Right hindlimb (tissue), 1 donor: ENCODE measurements at places on chromosomes 3 and 15.

- peak; percentile 43 for DNase-seq
These were observed 77.1 kb downstream of the SLC25A26 start for GRCh38 chr3:66297900-66298299.

GRCh38 chr3:197244751-197245150, 53.7 kb downstream of the DLG1 start:
- DNase-seq: no peak

GRCh38 chr3:113278599-113278955, 67.2 kb downstream of the BOC start:
- no peak for DNase-seq

GRCh38 chr15:52150871-52151270, 38.3 kb upstream of the BCL2L10 start:
- no peak for DNase-seq

- no peak for DNase-seq
These were observed 139.2 kb downstream of the ATP8B4 start for GRCh38 chr15:49979705-49980382.

DNA sequence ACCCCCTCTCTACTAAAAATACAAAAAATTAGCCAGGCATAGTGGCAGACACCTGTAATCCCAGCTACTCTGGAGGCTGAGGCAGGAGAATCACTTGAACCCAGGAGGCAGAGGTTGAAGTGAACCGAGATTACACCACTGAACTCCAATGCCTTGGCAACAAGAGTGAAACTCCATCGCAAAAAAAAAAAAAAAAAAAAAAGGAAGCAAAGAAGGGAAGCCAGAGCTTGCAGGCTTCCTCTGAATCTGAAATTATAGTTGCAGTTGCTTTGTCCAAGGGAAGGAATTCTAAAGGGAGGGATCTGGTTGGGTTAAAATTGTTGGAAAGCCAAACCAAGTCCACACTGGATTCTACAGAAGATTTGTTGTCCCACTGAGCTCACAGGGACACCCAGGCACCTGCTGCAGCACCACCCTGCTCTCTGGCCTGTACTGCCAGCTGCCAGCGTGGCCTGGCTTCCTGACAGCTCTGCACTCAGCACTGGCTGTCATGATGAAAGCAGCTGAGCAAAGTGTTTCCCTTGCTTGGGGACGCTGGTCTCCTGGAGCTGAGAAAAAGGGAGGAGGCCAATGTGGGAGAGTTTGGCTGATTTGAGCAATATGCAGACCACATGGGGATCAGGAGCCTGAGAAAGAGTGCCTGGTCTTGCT, 88.8 kb upstream of the HES1 start:
- peak; percentile 88 for DNase-seq

DNA sequence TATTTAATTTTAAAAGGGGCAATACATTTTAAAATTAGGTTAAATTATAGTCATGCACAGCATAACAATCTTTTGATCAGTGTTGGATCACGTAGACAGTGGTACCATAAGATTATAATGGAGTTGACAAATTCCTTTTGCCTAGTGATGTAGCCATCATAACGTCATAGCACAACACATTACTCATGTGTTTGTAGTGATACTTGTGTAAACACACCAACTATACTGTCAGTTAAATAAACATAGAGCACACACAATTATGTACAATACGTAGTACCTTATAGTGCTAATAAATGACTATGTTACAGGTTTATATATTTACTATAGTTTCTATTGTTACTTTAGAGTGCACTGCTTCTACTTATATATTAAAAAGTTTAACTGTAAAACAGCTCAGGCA, 31.2 kb downstream of the FOXB1 start:
- DNase-seq: no peak

- DNase-seq: no peak
These were observed 65.3 kb downstream of the FLNB start for GRCh38 chr3:58073301-58074108.

DNA sequence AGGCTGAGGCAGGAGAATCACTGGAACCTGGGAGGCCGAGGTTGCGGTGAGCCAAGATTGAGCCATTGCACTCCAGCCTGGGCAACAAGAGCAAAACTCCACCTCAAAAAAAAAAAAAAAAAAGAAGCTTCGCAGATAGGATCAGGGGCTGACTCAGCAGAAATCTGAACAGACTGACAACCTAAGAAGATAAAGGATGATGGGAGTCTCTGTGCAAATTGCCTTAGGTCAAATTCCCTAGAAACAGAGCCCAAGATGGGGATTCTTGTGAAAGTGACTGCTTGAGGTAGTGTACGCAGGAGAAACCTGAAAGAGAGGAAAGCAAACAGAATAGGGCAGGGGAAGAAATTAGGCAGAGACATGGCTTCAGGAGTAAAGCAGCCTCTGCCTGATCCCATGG, 160.8 kb upstream of the LRIG1 start:
- DNase-seq: no peak

GRCh38 chr3:27108322-27108721, 260.9 kb downstream of the NEK10 start:
- DNase-seq: no peak

DNA sequence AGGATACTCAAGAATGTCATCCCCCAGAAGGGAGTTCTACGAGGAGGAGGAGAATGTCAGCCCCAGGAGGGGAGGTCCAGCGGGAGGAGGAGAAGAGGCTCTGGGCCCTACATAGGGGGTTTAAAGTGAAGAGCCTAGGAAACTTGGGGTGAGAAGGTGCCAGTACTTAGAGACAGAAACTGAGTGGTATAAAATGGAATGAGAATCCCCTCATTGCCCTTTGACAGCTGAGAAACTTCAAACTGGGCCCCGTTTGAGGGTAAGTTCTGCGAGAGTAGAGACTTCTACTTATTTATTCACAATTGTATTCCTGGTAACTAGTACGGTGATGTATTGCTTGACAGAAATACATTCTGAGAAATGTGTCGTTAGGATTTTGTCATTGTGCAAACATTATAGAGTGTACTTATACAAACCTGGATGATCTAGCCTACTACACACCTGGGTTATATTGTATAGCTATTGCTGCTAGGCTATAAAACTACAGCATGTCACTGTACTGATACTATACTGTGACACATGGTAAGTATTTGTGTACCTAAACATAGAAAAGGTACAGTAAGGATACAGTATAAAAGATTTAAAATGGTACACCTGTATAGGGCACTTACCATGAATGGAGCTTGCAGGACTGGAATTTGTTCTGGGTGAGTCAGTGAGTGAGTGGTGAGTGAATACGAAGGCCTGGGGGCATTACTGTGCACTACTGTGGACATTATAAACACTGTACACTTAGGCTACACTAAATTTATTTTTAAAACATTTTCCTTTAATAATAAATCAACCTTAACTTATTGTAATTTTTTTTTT, 62.0 kb downstream of the TSC22D2 start:
- DNase-seq: no peak

GRCh38 chr3:14485981-14486380, 54.2 kb downstream of the GRIP2 start:
- DNase-seq: no peak

- DNase-seq: no peak
These were observed 11.4 kb downstream of the ACTC1 start for GRCh38 chr15:34783991-34784390.

- DNase-seq: no peak
These were observed 97.9 kb upstream of the UNC13C start for GRCh38 chr15:53880357-53880756.

DNA sequence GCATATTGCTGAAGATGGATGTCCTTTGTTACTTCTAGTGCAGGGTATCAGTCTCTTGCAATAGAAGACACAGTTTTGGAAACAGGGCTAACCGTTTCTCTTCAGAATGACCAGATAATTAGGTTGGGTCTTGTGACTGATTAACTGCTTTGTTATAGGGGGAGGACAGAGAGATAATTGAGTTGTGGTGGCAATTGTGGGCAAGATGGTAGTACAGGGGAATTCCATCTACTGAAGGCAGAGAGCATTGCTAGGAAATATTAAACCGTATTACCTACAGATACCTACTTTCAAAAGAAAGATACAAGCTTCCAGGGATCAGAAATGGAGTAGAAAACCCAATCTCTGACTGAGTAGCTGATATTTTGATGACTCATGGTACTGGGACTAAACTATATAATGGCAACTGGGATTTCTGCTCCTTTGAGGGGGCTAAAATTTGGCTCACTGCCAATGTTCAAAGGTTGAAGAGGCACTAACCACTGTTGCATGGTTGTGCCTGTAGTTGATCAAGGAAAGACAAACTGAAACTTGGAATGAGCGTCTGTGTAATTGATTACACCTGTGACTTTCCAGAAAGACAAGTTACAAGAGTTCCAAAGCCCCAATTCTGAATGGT, 4.2 kb downstream of the PRR23B start:
- DNase-seq: no peak

DNA sequence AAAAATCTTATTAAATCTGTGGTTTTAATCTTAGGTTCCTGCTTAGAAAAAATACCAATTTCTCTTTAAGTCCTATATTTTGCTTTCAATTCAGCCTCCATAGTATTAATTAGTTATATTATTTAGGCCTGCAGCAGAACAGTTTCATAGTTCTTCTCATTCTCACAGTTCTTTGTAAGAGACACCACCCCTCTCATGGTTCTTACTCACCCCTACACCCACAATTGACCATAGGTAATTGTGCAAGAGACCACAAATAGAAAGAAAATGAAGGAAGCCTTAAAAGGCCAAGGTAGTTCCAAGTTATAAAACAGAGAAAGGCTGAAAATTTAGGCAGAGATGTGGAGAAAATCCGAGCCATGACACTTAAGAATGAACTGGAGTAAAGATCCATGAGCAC, 415.3 kb downstream of the TIGIT start:
- DNase-seq: no peak

- no peak for DNase-seq
These were observed 9.1 kb upstream of the HPS3 start for GRCh38 chr3:149120051-149120972.

DNA sequence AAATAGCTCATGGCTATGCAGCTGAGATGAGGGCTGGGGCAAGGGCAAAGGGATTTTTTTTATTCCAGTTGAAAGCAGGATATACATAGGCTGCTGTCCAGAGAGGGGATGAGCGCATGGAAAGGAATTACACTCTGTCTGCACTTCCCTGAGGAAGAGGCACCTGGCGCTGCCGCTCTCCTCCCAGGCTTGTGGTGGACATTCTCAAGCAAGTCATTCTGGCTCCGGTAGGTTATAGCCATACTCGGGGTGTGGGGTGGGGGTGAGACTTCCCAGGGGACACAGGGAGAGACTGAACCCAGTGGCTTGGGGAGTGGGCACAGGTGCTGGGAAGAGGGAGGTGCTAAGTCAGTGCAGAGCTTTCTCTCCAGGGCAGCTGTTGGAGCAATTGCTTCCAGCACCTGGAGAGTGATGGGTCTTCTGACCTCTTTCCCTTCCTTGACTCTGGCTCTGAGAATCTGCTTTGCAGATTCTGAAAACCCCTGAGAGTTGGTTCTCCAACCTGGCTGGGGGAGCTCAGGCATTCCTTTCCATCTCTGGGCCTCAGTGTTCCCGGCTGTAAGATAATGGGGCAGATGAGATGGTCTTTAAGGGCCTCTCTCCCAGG, 24.3 kb downstream of the CYP8B1 start:
- peak; percentile 29 for DNase-seq

DNA sequence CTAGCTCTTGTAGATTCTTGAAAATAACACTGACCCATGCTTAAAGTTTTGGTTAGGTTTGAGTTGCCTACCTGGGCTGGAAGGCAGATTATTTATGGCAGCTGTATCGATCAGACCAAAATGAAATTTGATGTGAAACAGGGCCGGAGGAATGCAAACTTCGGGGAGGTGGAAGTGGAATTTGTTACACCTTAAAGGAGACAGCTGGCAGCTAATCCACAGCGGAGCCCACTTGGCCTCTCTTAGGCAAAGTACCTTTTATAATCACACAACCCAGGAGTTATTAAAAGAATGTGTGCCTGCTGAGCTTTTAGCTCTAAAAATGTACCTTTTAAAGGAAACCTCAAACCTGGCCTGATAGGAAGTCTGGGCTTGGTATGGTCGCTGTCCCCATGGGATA, 250.9 kb upstream of the TPM1 start:
- no peak for DNase-seq

DNA sequence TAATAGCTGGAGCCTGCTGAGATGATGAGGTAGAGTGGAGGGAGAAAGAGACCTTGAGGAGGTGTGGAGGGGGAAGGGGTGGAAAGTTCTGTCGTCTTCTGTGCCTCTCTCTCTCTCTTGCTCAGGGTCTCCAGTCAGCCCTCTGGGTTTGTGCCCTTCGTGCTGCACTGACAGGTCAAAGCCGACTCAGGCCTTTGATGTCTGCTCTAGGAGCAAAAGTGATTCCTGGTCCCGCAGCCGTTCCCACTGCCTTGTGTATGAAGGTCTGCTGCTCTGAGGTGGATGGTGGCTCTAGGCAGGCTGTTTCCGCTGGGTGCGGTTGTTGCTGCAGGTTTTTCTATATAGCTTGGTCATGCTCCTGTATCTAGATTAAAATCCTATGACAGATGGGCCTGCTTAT, 89.4 kb downstream of the IGF1R start:
- no peak for DNase-seq

DNA sequence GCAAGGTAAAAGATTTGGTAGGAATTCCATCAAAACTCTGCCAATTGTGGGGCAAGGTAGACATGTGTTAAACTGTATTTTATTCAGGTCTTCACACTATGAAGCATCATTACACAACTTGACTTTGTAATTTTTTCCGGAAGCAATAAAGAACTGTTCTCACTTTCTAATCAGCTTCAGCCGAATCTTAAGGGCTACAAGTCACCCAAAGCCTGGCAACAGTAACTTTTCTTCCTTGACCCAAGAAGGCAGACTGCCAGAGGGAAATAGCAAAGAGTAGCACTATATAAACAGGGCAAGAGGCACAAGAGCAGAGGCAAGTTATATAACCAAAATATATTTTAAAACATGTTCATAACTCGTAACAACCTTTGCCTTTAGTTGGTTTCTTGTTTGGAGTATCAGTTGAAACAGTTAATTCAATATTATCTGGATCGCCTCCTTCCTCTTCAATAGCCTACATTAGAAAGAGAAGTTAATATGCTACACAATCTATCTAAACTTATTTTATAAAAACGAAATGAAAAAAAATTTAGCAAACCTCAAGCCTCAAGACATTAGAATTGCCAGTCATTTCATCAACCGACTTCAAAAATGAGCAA, 1.4 kb downstream of the SLTM start:
- DNase-seq: no peak

DNA sequence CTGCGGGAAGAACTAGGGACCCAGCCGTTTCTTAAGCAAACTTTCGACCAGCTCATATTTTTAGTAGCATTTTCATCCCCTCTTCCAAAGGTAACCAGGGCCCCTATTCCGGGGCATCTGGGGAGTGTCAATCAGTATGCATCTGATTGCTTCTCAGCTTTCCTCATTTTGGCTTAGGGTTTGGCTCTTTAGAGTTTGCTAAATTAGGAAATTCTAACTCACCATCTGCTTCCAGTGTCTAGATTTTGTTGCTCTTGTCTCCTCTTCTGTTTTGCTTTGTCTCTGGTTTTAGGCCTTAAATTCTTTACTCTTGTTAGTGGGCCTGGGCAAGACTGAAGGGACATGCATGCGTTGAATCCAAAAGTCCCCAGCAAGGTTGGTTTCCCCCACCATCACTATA, 9.6 kb upstream of the ABTB1 start:
- no peak for DNase-seq
